ENCODE measurements at places on chromosomes 12 and 14.

DNA sequence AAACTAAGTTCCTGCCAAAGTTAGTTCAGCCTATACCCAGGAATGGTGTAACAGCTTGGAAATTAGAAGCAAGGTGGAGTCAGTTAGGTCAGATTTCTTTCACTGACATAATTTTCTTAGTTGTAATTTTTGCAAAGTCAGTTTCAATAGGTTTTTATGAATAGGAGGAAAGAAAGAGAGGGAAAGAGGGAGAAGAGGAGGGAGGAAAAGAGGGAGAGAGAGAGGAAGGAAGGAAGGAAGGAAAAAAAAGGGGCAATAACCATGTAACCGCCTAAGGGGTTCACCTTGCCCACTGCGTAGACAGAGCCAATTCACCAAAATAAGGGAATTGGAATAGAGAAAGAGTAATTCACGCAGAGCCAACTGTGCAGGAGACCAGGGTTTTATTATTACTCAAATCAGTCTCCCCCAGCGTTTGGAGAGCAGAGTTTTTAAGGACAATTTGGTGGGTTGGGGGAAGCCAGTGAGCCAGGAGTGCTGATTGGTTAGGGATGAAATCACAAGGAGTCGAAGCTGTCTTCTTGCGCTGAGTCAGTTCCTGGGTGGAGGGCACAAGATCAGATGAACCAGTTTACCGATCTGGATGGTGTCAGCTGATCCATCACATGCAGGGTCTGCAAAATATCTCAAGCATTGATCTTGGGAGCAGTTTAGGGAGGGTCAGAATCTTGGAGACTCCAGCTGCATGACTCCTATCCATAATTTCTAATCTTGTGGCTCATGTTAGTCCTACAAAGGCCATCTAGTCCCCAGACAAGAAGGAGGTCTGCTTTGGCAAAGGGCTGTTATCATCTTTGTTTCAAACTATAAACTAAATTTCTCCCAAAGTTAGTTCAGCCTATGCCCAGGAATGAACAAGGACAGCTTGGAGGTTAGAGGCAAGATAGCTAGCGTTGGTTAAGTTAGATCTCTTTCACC lies 126.0 kb upstream of the AMIGO2 start:
- no peak for DNase-seq

GRCh38 chr12:8455727-8456360 lies at the start of gene CLEC6A:
CLEC6A (plus strand) TSS chr12:8455962; CDS start chr12:8456112, 150 bp downstream.
- peak; percentile 78 for DNase-seq

DNA sequence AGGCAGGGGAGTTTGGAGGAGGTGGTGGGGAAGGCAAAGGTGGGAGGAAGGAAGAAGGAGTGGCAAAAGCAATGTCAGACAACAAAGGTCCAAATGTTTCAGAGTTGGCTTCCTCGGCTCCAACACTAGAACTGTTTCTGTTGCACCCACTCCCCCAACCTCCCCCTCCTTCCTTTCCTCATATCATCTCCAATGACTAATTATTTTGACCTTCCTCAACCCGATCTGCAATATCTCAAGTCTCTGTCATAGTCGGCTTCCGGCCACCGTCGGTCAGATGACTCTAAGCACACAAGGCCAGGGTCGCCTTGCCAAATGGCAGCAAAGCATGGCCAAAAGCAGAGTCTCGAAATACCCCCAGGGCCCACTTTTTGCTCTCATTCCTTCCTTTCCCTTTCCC lies 637.0 kb upstream of the TBX3 start:
- no peak for DNase-seq

GRCh38 chr12:57092876-57093414 lies 4.0 kb downstream of the NAB2 start:
- DNase-seq: no peak

DNA sequence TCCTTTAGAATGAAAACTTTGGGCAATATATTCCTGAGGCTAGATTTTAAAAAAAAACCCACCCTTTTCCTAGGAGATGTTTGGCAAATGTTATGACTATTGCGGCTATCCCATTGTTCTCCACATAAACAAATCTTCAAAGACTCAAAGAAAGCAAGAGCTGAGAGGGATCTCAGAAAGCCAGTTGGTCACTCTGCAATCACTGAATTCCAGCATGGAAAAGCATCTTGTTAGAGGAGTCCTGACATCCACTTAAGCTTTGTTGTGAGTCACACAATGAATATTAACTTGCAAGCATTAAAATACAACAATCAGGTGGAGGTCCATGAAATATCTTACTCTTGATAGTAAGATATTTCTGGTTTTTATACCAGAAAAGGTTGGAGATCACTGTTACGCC lies 11.0 kb upstream of the PTPRB start:
- no peak for DNase-seq

- peak; percentile 60 for DNase-seq
Measured at GRCh38 chr14:64417055-64417770, 29.1 kb downstream of the MTHFD1 start.

DNA sequence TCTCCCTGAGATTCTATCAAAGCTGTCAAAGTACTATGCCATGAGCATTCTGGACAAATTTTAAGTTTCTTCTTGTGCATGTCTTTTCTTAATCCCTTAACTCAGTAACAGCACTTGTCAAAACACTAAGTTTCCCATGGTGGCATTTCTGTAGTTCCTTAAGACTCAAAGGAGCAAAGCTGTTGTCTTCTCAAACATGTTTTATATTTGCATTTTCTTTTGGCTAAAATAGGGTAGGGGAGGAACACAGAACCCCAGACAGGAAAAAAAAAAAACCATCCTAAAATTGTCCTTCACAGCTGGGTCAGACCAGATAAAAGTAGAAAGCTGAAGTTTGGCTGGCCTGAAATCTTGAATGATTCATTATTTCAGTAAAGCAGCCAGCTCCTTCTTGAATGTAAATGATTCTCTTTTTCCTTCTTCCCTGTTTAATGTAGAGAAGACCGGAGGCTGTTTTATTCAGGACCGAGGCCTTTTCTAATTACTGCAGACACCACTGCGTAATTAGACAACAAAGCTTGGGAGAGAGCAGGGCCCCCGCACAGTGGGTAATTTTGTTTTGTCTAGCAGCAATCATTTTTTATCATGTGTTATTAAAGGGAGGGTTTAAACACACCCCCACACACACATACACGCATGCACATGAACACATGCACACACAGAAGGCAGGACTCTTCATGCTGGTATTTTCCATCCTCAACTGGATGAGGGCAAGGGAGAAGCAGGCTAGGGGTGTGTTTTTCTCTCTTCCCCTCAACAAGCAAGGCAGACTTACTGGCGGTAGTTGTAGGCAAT lies 51.0 kb downstream of the PAH start:
- no peak for DNase-seq
